ENCODE measurements at places on chromosomes 4 and X. TPM values are rescaled to one million over a fixed set of nuclear protein-coding genes. Genes with fewer than 3 reads are reported as not detected.

DNA sequence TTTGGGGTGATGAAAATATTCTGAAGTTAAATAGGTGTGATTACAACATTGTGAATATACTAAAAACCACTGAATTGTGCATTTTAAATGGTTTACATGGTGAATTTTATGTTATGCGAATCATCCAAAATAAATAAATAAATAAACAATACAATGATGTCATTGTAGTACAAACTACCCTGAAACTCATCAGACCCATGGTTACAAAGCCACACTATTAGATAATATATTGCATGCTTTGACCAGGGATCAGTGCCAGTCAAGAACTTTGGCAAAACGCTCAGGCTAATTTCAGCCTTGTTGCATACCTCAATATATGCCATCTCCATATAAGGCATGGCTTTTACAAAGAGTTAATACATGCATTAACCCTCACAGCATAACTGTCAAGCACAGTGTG, 45.5 kb upstream of the XIAP start:
- DNase-seq = peak; percentile 22

- peak; percentile 85 for DNase-seq
Measured at GRCh38 chrX:21974011-21974385, 33.5 kb downstream of the SMS start.

The PROM1 gene
- total RNA-seq = not detected

DNA sequence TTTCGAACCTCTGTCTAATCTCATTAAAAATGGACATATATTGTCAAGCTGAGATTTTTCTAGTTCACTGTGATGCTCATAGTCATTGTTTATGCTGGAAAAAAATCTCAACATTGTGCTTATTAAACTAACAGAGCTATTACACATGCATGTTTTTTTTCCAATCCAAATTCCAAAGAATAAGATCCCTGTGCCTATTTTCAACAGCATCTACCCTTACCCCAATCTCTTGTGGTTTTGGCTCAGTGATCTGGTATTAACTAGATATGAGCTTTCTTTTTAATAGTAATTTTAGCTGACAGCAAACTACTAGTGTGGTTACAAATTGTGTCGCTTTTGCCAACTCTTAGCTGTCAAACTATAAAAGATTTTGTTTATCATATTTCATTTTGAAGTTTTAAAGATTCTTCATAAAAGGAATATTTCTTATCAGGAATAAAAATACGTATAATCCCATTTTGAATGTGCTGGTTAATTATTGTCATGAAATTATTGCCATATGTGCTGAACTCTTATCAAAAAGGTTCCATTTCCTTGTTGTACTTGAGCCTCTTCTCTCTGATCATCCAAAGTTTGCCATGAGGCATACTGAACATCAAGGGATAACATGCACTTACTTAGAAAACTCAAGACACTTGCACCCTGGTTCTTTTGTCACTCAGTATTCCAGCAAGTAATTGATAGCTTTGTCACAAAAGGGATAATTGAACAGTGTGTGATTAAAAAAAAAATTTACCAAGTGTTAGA, 241.2 kb downstream of the ARHGAP24 start:
- DNase-seq = no peak

The KLB gene
- total RNA-seq = not detected

DNA sequence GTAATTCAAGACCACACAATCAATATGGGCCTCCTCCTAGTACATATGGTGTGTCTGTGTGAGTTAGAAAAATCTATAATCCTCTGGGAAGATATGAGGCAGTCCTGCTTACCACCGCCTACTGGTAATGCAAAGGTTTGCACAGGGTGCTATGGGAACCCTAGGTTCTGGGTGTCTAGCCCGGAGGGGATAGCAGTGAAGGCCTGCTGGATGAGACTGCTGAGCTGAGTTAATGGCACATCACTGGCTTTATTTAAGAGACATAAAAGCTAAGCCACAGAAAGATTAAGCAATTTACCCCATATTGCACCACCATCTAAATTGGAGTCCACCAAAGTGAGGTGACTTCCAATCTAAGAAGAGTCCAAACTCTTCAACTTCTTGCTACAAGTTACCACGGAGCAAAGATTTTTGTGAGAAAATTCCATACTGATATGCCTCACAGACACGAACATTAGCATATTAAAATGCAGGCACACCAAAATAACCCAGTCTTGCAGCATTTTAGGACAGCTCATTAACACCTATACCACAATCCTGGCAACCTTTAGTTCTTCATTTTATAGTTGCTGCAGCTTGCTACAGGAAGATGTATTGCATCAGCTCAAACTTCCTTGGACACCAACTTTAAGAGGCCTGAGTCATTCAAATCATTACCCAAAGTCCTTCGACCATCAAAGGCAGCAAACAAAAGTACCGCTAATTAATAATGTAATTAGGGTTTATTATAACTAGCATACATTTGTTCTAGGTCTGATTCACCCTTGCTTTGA, 13.7 kb downstream of the DGKK start:
- no peak for DNase-seq

The PDCL2 gene
- not detected for total RNA-seq

DNA sequence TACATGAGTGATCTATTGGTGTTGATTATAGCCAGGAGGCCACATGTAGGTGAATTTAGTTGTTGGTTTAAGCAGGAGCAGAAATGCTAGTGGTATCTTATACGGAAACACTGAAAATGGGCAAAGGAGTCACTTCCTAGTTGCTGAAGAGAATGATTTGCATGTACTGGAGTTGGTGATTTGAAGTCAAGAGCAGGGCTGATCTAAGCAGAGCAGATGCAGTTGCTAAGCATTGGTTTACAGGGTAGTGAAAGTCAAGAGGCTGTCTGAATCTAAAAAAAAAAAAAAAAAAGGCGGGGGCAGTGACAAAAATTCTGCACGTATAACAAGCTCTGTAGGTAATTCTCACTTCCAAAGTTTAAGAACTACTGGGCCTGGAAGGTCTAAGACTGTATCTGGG, 90.4 kb upstream of the HPRT1 start:
- DNase-seq = no peak
